ENCODE measurements at places on chromosomes 5 and 9.

DNA sequence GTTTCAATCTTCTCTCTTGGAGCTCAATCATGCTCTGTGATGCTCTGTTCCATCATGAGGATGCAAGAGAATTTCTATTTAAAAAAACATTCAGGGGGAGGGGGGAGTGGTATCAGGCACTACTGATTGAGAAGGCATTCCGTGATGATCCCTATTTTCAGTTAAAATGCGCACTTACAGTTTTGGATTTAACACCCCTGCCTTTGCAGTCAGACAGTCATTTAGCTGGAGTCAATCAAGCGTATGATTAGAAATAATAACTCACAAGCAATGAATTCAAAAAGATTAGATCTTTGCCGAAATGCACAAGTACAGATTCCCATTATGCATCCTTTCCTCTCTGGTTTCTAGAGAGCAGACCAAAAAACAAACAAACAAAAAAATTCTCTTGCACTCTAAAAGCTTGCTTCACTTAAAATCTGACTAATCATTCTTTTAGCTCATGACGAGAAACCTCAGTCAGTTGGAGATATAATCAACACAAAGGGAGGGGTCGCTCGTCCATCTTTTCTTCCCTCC lies 55.4 kb downstream of the EFNA5 start:
- no peak for DNase-seq

DNA sequence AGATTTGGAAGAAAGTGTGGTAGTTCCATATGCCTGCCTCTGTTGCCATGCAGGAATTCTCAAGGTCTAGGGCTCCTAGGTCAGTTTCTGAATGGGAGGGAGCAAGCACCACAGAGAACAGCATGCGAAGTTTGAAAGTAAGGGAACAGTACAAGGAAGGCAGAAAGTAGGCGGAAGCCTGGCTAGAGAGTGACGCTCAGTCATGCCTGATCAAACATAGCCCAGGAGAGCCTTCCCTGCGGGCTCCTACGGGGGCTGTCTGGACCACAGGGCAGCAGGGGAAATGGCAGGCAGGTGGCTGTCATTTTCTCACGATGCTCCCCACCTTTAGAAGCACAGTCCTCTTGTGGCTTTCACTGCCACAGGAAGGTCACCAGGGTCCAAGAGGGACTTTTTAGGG lies 12.8 kb upstream of the STC2 start:
- no peak for DNase-seq

DNA sequence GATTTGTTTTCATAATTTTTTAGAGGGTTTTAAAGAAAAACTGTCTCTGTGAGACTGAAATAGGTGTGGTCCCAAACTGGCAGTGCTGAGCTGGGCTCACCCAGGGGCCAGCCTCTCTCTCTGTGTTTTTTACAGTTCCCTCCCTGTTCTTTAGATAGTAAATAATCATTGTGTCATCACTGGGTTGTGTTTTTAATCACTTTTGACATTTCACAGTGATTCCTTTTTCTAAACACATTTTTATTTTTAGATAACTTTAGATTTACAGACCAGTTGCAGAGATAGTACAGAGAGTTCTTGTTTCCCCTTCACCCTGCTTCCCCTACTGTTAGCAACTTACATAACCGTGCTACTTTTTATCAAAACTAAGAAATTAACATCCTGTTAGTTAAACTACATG lies 44.4 kb downstream of the MAP1B start:
- no peak for DNase-seq

DNA sequence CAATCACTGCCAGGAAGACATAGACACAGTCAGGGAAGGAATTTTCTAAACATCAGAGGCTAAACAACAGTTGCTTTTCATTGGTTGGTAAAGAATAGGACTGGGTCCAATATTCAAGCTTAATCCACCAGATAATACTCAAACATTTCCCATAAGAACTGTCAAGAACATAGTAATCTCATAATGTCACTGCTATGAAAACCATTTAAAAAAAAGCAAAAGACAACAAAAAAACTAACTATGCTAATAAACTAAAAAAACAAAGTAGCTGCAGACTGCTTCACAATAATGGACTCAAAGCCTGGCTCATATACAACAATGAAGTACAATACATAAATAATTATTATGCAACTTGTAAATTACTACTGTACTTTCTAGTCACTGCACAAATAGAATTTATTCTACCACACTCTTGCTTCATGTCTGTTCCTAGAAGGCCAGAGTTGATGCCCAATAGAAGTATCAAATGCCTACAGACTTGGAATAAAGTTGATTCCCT lies 148.7 kb downstream of the MLLT3 start:
- DNase-seq = no peak

GRCh38 chr9:77735494-77735893 lies 87.4 kb upstream of the GNA14 start:
- no peak for DNase-seq

DNA sequence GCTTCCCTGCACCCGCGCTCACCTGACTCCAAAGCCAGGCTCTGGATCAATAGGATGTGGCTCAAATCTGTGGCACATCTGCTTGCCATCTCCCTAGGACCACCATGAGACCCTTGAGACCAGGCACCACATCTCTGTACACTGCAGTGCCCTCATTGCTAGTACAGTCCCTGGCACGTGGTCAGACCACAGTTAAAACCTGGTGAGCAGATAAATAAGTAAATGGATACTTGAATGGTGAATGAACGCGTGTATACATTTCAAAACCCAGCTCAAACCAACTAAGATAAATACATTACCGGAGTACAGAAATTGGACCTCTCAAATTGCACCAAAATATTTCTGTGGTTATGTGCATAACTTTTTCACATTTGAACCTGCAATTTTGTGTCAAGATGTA lies 221.2 kb upstream of the IRX4 start:
- no peak for DNase-seq

- DNase-seq = no peak
These were observed 62.5 kb downstream of the GIN1 start for GRCh38 chr5:103057208-103058130.

DNA sequence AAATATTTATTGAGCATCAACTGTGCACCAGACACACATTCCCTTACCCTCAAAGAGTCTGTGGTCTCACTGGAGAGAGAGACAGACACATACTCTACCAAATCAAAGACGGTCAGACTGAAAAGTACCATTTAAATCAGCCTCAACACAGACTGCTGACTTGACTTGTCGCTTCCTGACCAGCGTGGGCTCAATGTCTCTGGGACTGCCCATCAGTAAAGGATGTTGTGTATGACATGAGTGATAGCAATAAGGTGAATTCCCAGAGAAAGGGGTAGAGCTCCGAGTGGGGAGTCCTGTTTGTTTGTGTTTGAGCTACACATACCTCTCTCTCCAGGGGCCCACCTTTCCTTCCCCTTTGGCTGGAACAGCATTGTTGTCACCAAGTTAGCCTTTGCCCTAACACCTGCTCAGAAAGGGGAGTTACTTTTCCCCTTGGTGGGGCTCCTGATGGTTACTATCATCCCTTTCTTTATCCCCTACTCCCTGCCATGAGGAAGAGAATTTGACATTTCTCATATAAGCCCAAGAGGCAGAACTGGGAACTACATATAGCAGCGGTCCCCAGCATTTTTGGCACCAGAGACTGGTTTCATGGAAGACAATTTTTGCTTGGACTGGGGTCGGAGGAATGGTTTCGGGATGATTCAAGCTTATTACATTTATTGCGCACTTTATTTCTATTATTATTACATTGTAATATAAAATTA lies 33.9 kb downstream of the NR4A3 start:
- no peak for DNase-seq

- no peak for DNase-seq
These were observed 6.7 kb upstream of the CDH6 start for GRCh38 chr5:31186672-31187267.

DNA sequence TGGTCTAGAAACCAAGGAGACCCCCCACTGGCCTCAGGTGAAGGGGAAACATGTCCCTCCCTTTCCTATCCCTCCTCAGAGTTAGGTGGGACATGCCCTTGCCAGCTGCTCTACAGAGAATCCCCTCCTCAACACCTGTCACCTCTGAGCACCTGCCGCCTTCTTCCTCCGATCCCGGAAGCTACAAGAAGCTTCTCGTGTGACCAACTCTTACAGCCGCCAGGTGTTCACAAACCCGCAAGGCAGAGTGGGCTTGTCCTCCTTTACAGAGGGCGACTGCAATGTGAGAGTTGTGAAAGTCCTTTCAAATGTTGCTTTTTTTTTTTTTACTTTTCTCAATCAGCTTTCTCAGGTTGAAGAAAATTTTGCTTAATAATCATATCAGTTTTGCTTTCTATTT lies 3.7 kb upstream of the ICE1 start:
- no peak for DNase-seq

- DNase-seq = no peak
These were observed 196.6 kb downstream of the SNCAIP start for GRCh38 chr5:122508623-122509022.

DNA sequence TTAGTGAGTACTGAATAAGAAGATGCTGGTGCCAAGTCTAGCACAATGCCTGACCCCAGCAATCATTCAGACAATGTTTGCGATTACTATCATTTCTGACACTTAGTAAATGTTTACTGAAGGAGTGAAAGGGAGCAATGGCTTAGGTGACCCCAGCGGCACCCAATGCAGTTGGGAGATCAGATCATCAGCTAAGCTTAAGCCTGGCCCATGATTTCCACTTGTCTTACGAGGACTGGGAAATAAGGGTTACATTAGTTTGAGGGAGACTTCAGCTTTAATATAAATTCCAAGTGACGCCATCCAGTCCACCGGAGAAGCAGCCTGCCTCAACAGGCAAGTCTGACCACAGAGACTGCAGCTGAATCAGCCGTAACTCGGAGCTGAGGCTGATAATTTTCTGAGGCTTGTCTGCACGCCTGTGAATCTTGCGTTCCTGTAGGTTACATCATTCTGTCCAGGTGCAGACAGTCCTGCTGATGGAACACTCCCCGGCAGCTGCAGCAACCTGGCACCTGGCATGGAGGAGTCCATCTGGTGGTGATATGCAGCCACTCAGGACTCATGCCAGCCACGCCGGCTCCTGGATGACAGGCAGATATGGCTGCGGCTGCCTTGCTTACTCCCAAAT lies 34.9 kb upstream of the FGF1 start:
- DNase-seq = no peak

DNA sequence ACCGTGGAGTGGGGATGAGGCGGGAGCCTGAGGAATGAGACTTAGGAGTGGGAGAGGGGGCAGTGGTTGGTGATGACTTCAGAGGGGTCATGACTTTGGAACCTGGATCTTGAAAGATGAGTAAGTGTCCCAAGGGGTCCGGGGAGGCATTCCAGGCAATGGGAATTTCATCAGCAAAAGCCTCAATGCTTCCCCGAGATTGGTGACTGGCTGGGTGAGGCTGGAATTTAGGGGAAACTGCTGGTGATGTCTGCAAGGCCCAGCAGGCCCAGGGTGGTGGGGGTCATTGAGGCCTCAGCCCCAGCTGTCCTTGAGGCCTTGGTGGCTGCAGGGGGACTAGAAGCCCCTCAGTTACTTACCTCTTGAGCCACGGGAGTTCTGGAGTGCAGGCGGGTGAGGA lies 7.5 kb downstream of the NDST1 start:
- DNase-seq = no peak

- no peak for DNase-seq
These were observed 664.2 kb upstream of the ZNF608 start for GRCh38 chr5:125410537-125411070.

GRCh38 chr9:76629205-76629990 lies 134.8 kb upstream of the PCA3 start:
- no peak for DNase-seq

GRCh38 chr5:5421961-5422818 lies at the start of gene ICE1:
TSS of gene ICE1 (plus strand) at chr5:5422677. CDS start at chr5:5422916, 239 bp downstream.
- DNase-seq = peak; percentile 93

DNA sequence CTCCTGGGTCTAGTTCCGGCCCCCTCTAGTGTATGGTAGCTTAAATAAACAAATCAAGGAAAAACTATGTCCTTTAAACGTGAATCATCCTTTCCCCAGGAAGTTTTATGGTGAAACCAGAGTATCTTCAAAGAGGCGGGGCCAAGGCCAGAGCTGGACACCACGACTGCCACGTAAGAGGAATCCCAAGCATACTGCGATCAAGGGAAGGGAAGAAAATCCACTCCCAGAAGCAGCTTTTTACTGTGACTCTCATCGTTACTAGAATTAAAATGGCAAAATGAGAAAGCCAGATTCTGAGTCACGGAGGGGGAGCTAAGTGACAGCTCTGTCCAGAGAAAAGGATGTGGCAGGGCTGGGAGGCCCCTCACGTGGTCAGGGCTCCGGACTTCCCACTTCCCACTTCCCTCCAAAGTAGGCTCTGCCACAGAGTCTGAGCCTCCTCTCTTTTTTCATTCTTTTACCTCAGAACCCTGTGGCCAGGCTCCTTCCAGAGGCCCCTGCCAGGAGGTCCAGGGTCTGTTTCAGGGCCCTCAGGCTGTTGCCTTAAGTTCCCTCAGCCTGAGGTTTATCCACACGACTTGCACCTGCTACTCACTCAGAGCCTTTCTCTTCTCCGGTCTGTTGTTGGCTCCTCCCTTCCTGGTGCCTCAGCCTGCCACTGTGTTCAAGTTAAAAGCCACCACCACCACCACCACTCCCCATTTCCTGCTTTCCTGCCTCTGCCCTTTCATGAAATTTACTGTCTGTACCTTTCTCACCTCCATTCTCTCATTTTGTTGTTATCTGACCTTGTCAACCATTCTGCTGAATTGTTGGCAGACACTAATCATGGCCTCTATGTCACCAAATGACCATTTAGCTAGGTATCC lies 1.4 kb upstream of the GLRX start:
- DNase-seq = peak; percentile 53

DNA sequence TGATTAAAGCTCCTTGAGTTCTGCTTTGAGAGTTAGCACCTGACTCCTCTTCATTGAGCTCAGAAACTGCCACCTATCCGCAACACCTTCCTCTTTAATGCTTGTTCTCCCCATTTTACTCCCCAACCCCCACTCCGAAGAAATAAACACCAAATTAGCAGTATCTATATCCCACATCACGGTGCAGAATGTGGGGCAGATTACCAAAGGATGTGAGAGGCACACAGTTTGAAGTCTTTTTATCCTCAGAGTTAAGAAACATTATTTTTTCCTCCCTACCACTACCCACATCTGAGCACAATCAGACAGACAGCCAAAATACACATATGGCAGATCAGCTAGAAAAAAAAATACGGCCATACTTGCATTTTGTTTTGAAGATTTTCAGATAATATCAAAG lies 26.1 kb upstream of the IL7R start:
- no peak for DNase-seq

- no peak for DNase-seq
These were observed 47.7 kb upstream of the CDH12 start for GRCh38 chr5:22900801-22901310.

DNA sequence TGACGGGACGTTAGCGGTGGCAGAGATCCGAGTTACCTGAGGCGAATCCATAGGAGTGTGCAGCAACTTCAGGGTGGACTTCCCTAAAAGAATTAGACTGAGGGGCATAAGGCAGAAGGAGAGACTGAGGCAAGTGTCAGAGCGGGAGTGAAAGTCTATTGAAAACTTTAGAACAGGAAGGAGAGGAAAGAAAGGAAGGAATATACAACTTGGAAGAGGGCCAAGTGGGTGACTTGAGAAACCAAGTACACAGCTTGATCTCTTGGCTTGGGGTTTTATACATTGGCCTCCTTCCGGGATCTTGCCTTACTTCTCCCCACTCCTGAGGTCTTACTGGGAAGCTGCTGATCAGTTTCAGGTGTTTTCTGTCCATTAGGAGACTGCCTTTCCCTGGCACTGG lies 84.9 kb downstream of the SNX18 start:
- DNase-seq = no peak

Data from stimulated activated CD8-positive, alpha-beta memory T cell treated with anti-CD3 and anti-CD28 coated beads, Interleukin-4, amount 100 ng/mL, for 48 hours (primary cell).